ENCODE measurements at places on chromosomes 3 and 15.

DNA sequence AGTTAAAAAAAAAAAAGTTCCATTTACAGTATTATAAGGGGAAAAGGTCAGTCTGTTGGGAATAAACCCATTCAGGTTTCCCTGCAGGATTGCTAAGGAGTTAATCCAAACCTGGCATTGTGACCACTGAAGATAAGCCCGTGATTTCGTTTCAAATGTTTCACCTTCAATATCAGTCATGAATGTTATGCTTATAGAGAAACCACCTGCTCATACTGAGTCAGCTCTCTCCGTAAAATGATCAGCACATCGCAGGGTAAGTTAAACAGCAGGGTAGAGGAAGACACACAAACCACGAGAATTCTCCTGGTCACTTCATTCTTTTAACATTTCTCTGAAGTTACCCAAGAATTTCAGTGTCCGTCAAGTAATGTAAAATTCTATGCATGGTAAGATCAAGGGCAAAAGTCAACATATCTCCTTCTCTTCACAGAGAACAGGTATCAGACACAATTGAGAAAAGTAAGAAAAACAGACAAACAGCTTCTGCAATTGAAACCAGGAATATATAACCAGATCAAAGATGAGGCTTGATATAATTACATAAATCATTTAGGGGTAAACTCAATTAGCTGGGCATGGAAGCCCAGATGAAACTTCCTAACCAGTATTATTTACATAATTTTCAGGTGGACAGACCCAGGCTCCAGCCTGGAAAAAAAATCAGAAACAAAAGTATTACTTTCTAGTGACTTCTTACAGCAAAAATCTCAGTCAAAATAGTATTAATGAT, 67.6 kb upstream of the ARHGEF3 start:
- DNase-seq, result no peak

DNA sequence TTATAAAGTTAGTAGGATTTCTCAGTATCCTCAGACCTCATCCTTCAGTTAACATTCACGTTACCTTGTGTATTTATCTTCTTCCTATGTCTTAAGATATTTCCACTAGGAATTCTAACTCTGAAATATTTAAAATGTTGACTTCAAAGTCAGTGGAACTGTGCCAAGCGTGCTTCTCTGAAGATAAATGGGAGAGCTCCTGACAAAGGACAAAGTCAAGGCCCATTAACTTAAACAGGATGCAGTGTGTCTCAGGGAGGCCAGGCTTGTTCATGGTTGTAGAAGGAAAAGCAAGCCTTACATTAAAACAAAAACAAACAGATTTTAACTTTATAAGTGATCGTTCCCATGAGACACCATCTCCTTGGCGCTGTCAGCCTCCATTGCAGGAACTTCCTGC, 41.5 kb downstream of the ABHD17C start:
- no peak for DNase-seq

DNA sequence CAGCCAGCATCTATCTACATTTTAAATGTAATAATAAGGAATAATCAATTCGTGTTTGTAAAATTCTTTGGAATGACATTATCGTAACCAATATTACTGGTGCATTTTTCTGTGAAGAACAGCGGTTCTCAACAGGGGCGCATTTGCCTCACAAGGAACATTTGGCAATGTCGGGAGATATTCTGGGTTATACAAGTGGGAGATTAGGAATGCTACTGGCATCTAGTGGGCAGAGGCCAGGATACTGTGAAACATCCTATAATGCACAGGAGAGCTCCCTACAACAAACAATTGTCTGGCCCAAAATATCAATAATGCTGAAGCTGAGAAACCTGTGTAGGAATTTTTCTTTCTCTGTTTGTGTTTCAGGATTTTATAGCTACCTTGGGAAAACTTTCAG, 25.0 kb downstream of the ACP3 start:
- DNase-seq, result no peak

- DNase-seq, result no peak
Measured at GRCh38 chr3:171660188-171660587, 150.1 kb downstream of the PLD1 start.

DNA sequence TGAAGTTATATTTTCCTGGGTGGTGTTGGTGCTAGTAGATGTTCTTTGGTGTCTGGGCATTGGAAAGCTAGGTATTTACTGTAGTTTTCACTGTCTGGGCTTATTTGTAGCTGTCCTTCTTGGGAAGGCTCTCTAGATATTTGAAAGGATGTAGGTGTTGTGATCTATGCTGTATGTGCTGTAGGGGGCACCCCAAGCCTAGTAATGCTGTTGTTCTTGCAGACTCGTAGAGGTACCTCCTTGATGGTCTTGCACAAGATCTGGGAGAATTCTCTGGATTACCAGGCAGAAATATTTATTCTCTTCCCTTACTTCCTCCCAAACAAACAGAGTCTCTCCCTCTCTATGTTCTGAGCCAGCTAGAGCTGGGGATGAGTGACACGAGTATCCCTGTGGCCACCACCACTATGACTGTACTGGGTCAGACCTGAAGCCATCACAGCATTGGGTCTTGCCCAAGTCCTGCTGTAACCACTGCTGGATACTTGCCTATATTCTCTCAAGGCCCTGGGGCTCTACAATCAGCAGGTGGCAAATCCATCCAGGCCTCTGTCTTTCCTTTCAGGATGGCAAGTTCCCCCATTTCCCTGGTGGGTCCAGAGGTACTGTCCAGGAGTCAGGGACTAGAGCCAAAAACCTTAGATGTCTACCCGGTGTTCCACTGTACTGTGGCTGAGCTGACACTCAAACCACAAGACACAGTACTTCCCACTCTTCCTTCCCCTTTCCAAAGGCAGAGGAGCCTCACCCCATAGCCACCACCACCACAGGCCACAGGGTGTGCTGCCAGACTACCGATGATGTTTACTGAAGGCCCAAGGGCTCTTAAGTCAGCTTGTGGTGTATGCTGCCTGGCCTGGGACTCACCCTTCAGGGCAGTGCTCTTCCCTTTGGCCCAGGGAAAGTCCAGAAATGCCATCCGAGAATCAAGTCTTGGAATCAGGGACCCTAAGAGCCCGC, 195.2 kb upstream of the DPPA4 start:
- DNase-seq, result peak; percentile 52

DNA sequence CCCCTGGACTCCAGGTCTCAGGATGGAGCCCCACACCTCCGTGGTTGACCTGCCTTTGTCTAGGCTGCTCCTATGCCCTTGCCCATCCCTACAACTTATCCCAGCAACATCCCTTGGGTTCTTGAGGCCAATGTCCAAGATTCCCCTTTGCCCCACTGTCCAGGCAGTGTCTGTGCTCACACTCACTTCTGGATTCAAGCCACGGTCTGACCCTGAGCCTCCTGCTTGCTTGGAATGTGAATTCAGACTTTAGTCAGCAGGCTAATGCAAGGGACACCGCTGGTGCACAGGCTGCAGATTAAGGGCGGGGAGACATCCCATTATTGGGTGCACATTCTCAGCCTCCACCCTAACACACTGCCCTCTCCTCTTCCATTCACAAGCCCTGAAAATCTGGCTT, 154.1 kb downstream of the WNT5A start:
- no peak for DNase-seq

- no peak for DNase-seq
Measured at GRCh38 chr3:136444581-136444980, 194.4 kb downstream of the PCCB start.

DNA sequence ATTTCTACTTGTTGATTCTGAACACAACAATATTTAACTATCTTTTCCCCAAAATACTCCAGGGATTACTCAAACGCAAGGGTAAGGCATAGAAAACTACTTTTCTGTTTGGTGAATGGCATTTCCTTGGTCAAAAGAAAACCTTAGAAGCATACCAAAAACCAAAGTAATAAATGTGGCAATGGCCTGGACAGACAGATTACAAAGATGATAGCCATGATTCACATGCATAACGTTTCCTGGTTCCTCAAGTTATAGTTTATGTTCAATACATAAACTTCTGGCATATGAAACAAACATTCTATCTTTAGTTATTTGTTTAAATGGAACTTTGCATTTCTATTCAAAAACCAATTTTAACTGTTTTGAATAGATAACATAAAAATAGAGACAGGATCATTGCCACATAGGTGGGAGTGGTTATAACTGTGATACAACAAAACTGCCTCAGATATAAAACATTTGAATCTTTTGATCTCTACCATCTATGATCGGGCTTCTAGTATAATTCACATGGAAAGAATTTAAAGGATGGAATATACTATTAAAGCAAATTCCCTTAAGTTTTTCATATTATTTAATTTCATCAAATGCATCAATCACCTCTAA, 32.1 kb downstream of the FOXP1 start:
- DNase-seq, result no peak

DNA sequence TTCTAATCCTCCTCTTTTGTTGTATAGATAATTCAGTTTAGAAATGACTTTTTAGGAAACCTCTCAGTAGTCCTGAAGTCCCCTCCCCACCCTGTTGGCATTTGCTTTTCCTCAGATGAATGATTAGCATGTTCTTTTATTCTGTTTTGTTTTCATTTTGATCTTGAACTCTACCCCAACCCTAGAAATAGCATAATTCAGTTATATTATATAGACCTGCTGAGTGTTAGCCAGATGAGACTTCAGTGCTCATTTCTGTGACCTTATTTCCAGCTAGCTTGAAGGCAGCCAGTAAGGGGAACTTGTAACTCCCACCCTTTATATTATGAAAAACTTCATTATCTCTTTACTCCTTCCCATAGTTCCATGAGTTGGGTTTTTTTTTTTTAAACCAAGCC, 41.2 kb downstream of the SNRK start:
- DNase-seq, result no peak

DNA sequence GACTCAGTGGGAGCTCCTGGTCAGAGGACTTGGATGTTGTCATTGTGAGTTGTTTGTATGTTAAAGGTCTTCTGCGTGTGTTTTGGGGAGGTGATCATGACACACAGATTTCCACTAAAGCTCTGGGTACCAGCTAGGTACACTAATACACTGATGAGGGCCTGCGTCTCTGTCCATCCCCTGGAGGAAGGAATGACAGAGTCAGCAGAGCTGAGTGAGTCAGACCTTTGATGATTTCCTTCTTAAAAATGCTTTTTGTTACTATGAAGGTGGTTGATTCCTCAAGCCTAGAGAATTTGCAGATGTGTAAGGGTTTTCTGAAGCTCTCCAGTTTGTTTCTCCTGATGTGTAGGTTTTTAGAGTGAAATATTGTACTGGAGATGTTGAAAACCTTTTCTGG, 424.1 kb upstream of the TPM1 start:
- DNase-seq, result no peak
